ENCODE measurements at places on chromosomes 2 and 18.

DNA sequence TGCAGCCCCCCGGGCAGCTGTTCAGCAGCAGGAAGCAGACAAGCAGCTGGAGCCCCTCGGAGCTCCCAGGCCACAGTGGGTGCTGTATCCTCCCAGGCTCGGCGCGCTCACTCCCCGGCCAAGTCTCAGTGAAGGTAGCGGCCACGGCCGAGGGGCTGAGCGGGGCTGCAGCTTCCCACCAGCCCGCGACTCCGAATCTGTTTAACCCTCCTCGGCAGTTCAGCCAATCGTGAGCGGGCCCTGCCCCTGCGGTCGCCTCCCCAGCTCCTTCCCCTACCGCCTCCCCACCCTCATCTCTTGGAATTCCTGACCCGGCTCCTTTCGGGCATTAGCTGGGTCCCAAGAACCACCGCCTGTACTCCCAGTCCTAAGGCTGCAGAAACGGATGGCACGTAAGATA is at the start of gene RESP18:
RESP18 (minus strand) TSS at position 203 of the 400 bp plus-strand sequence.
- H3K36me3 ChIP-seq, result no peaks in the 10 kb centered on the region
- H3K27ac ChIP-seq, result no peak within 1 kb of the TSS

- no peaks in the 10 kb centered on the region for H3K27me3 ChIP-seq
- no peaks in the 10 kb centered on the region for H3K4me1 ChIP-seq
- H3K4me3 ChIP-seq, result no peak overlapping the region
- no peak overlapping the region for H3K27ac ChIP-seq
- no peaks in the 10 kb centered on the region for H3K36me3 ChIP-seq
- no peak for DNase-seq
Measured at GRCh38 chr2:213079756-213080155, 71.7 kb downstream of the IKZF2 start.

- H3K27ac ChIP-seq, result no peak overlapping the region
- H3K27me3 ChIP-seq, result no peaks in the 10 kb centered on the region
- H3K4me3 ChIP-seq, result no peak overlapping the region
- DNase-seq, result no peak
Measured at GRCh38 chr2:70181363-70181956, 9.4 kb downstream of the C2orf42 start.

DNA sequence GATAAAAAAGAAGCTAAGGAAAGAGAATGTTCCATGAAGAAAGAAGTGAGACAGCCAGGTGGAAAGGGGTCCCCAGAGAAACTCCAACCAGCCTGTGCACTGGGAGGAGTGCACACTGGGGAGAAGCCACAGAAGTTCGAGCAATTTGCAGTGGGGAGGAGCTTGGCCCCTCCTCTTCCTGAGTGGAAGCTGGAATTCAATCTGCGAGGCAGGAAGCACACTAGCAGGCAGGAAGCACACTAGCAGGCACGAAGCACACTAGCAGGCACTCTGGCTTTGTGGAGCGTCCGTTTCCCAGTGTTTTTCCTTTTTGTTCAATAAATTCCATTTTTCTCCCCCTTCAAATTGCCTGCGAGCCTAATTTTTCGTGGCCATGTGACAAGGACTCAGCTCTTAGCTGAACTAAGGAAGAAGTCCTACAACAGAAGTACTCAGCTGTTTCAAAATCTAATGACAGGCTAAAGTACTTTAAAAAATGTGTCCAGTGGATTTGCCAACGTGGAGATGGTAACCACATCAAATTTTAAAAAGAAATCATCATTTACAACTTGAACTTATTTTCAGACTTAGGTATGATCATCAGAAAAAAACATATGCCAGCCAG is 21.4 kb upstream of the SPIRE1 start:
- H3K27ac ChIP-seq, result peak overlapping the region; percentile 7
- no peaks in the 10 kb centered on the region for H3K4me1 ChIP-seq
- H3K27me3 ChIP-seq, result no peaks in the 10 kb centered on the region
- H3K36me3 ChIP-seq, result peaks cover 13% of the 10 kb centered on the region

DNA sequence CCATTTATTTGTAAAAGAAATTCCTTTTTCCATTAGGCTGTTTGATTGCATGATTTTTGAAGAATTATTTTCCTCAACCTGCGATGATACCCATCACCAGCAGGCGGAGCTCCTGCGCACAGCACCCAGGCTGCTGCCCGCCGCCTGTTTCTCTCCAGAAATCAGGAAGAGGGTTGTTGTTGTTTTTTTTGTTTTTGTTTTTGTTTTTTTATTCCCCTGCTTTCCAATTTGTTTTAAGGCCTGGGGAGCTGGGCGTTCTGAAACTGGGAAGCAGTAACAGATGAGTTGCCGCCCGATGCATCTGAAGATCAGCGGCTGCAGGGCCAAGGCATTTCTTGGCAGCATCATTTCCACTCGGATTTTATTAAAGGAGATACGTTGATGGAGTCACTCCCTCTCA is 132.1 kb downstream of the MBP start:
- DNase-seq, result peak; percentile 32
- H3K4me1 ChIP-seq, result peaks cover 2% of the 10 kb centered on the region
- H3K36me3 ChIP-seq, result no peaks in the 10 kb centered on the region
- no peak overlapping the region for H3K4me3 ChIP-seq
- no peak overlapping the region for H3K27ac ChIP-seq

DNA sequence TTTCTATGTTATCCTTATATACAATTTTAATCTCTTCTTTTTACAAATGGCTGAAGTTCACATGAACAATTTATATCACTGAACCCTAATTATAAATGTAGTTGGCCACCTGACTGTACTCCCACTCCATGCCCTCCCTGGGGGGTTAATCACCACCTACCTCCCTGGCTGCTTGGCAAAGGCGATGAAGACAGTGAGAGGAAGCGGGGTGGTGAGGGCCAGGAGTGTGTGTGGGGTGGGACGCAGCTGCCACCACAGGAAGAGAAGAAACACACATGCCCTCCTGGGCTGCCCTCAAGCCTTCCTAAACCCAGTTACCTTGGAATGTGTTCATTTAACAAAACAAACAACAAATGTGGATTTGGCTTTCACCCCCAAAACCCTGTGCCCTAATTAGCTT is 87.0 kb upstream of the REV1 start:
- DNase-seq, result no peak
- H3K4me3 ChIP-seq, result no peak overlapping the region
- no peak overlapping the region for H3K27ac ChIP-seq
- peaks cover 2% of the 10 kb centered on the region for H3K4me1 ChIP-seq
- H3K27me3 ChIP-seq, result no peaks in the 10 kb centered on the region

GRCh38 chr2:181520253-181520652 is 63.1 kb downstream of the ITGA4 start:
- H3K4me1 ChIP-seq, result no peaks in the 10 kb centered on the region
- H3K27me3 ChIP-seq, result no peaks in the 10 kb centered on the region
- H3K36me3 ChIP-seq, result no peaks in the 10 kb centered on the region
- H3K27ac ChIP-seq, result no peak overlapping the region
- H3K4me3 ChIP-seq, result no peak overlapping the region

DNA sequence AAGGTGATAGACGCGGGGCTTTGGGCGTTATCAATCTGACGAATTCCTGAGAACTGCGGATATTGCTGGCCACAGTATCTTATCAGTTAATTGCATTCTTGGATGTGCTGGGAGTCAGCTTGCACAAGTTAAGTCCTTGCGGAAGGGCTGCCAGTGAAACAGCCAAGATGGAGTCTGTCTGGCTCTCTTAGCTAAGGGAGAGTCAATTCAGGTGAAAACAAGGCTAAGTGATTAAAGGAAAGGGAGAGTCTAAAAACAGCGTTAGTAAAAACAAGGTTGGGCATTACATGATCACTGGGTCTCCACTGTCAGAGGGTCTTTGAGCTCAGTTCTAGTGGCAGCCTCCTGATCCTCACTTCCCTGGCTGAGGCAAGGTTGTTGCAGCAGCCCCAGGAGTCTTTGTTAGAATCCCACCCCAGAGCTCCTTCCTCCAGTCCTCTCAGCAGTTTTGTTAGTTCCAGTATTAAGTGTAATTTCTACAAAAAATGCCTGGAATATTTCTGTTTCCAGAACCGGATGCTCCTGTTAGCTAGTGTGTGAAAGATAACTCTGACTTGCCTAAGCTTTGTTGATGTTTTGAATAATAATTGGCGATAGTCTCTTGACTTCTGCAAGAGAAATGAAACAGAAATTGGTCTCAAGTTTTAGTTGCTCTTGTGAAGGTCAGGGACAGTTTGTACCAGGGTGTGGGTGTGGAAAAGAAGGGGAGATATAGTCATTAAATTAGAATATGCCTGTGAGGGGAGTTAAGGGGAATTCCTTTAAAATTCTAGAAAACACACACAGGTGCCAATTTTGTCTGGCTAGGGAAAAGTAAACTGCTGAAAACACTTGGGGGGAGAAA is 10.6 kb downstream of the CFLAR start:
- H3K4me1 ChIP-seq, result peaks cover 33% of the 10 kb centered on the region
- H3K36me3 ChIP-seq, result peaks cover 2% of the 10 kb centered on the region
- no peaks in the 10 kb centered on the region for H3K27me3 ChIP-seq
- DNase-seq, result peak; percentile 49

Measured in IMR-90 (cell line).